ENCODE measurements at places on chromosomes 5 and 9.
A peak's percentile ranks its signal among the peaks of the same experiment; 100 is the strongest.

DNA sequence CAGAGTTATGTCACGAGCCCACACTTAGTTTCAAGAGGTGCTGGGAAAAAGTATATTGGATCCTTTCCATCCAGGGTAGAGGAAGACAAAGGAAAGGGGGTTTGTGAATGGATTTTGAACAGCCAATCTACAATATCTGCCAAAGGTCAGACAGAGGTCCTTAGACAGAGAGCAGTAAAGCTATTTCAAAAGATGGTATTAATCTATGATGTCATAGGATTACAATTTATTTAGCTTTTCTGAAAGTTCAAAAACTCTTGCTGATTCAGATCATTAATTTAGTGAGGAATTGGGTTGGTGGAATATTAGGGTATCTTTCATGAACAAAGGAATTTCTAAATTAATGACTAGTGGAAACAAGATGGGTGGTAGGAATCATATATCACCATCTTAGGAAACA, 126.9 kb downstream of the NTRK2 start:
- no peak for DNase-seq

- DNase-seq: no peak
Measured at GRCh38 chr9:72444435-72444834, 77.0 kb upstream of the TMC1 start.

DNA sequence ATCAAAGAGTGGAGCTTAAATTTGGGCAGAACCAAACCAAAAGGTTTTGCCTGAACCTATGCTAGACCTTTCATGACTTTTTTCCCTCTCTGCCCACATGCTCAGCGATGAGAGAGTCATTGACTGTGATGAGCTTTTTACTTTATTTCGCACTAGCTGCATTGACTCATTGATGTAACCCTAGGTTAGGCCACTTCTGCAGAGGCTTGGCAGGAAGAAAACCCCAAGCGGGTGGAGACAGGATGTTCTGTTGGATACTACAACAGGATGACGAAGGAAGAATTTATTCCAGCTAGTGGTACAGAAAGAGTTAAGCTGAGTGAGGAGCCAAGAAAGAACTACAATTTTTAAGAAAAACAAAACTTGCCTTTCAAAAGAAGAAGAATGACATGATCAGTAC, 18.4 kb downstream of the AGXT2 start:
- DNase-seq: peak; percentile 25

DNA sequence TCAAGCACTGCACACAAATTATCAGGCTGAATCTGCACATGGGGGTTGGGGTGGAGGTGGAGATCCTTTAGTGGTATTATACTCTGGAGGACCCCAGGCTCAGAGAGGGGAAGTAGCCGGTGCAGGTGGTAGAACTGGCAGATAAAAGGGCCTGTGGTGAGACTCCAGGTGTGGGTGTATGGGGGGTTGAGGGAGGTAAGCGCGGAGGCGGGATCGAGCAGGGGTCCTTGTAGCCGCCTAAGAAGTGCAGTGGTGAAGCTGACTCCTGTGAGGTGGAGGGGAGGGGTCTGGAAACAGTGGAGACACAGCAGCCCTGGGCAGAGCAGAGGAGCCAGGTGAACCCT, 841 bp downstream of the ACSL6 start:
- DNase-seq: no peak

- DNase-seq: peak; percentile 81
Measured at GRCh38 chr9:89038382-89039103, 47.3 kb downstream of the S1PR3 start.

DNA sequence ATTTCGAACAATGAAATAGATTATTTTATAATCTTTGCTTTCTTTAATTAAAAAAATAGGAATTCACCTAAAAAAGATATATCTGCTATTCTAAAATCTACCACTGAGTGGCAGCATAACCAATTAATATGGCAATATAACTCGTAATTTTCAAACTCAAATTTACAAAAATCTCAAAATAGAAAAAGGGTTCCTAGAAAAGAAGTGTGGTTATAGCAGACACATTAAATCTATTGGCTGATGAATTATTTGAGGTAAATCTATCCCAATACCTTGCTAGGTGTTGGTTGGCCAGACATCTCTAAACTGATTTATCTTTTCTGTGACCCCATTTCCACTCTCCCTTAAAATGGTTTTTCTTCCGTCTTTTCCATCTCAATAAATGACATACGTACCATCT, 30.2 kb upstream of the NRG2 start:
- peak; percentile 19 for DNase-seq

GRCh38 chr5:14250084-14250695, 107.0 kb downstream of the TRIO start:
- DNase-seq: peak; percentile 93

- no peak for DNase-seq
Measured at GRCh38 chr5:135012033-135012588, 21.9 kb downstream of the PITX1 start.

- no peak for DNase-seq
Measured at GRCh38 chr5:90621848-90622247, 63.3 kb downstream of the ADGRV1 start.

DNA sequence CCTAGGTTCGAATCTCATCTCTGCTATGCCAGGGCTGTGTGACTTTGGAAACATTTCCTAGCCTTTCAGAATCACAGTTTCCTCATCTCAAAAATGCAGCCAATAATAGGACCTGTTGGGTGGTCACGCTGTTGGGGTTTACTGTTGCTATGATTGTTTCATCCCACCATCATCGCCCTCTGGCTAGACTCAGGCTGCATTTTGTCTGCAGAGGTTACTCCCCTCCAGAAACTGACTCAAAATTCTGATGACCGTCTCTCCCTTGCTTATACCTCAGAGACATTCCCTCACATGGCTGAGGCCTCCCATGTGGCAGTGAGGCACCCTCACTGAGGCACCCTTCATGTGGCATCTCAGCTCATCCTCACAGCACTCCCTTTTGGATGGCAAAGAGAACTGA, 61.6 kb downstream of the COL27A1 start:
- DNase-seq: no peak

DNA sequence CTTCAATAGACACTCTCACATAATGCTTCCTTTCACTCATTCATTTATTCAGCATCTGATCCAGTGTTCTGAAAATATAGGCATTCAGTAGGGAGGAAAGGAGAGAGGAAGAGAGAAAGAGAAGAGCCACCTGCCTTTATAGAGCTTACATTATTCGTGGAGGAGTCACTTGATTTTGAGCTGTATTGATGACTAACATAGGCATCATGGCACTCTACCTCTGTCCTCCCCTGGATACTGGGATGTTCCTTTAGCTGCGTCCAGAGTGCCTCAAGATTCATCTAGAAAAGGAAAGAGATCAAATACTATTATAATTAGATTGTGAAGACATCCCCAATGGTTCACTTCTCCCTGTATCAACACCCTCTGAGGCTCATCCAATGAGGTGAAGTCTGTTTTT, 345.1 kb downstream of the SPATA31D1 start:
- no peak for DNase-seq

GRCh38 chr9:97365634-97366033, 46.3 kb upstream of the TDRD7 start:
- DNase-seq: no peak

GRCh38 chr9:7782400-7783120, 17.0 kb downstream of the DMAC1 start:
- DNase-seq: no peak

GRCh38 chr9:138102246-138103051, 224.9 kb downstream of the CACNA1B start:
- DNase-seq: no peak

- DNase-seq: no peak
Measured at GRCh38 chr9:304106-304505, 89.4 kb downstream of the DOCK8 start.

DNA sequence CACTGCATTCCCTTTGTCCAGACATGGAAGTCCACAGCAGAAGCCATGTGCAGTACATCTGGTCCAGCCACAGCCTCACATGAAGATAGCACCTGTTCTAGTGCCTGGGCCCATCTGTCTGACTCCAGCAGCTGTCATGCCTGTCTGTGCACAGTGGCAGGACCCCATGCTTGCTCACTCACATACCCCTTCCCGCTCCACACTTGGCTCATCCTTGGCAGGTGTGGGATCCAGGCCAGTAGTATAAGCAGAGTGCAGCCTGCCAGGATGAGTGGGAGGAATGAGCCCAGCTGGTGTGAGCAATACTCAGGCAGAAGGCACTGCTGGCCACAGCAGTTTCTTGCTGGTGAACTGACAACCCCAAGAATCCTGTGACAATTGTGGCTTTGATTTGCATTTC, 168.0 kb downstream of the PRDM9 start:
- no peak for DNase-seq

- peak; percentile 93 for DNase-seq
Measured at GRCh38 chr5:127001621-127002296, 28.6 kb downstream of the MARCHF3 start.

DNA sequence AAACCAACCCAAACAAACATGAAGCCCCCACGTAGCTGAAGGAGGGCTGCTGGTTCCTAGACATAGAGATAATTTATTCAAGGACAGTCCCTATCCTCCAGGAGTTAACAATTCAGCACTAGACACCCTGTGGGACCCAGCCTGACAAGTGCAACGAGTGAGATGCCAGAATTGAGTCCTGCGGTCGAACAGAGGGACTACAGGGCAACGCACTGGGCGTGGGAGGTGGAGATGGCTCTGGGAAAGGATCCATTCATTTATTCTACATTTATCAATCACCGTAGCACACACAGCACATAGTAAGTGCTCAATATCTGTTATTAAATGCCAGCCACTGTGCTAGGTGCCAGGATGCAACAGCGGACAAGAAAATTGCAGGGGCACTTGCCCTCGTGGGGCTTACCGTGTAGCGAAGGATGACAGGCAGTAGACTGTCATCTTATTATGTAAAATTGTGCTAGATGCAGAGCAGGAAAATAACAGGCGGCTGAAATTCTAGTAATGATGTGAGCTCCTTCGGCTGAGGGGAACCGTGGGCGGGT, 855 bp upstream of the ARHGAP26 start:
- DNase-seq: no peak

DNA sequence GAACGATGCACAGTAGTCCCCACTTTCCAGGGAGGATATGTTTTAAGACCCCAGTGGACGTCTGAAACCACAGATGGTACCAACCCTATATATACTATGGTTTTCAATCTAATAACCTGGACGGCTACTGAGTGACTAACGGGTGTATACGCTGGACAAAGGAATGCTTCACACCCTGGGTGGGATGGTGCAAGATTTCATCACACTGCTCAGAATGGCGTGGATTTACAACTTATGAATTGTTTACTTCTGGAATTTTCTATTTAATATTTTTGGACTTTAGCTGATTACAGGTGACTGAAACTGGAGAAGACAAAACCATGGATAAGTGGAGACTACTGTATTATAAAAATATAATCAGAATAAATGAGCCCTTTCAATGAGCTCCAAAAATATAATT, 147.6 kb upstream of the TRIM32 start:
- no peak for DNase-seq

DNA sequence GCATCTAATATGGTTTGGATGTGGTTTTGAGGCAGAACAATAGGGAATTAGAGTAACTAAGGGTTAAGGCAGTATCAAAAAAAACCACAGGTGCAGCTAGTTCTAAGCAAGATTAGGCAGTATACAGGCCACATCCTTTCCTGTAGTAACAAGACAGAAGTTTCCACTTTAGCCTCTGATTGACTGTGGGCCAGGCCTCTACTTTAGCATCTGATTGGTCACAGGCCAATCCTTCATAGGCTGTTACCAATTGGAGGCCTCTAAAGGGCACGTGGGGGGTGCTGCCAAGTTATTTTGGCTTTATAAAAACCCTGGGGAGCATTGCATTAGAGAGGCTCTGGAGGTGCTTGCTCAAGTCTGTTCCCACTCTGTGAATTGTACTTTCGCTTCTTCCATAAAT, 144.1 kb upstream of the ST8SIA4 start:
- no peak for DNase-seq

DNA sequence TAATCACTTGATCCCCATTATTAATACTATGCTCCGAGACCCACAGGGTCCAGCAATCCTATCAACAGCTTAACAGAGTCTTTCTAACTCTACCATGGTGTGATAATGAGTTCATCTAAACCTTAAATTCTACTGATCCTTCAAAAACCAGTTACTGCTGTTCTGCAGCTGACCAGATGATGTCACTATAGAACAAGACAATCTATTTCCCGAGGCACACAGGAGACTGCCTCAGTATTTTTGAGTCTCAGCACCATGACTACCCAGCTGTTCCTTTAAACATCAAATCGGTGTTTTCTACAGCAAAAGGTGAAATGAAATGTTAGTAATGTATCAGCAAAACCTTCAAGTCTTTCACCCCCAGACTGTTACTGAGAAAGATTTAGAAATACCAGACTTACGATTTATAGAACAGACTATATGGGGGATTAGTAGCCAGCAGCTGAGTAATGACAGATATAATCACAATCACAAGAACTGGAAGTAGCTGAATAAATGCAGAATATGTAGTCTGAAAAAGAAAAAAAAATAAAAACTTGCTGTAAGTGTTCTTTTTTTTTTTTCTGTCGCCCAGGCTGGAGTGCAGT, 16.9 kb downstream of the DNAJC18 start:
- peak; percentile 68 for DNase-seq

DNA sequence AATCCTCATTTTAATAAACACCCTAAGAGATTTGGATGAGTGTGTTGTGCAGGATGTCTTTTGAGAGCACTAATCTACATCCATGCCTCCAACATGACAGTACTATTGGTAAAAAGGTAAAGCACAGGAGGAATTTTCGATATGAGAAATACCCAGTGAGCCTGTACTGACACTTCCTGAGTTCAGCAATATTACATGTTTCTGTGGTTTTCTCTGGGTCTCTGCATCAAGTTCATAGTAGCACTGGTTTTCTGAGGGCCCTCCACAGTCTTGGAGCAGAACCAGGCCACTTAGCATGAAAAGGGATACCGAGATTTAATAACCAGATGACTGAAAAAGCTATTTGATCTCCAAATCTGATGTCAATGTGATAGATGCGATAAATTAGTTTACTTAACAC, 524.1 kb downstream of the TMEM38B start:
- DNase-seq: no peak

GRCh38 chr5:72366324-72366976, 46.3 kb downstream of the PTCD2 start:
- peak; percentile 78 for DNase-seq

DNA sequence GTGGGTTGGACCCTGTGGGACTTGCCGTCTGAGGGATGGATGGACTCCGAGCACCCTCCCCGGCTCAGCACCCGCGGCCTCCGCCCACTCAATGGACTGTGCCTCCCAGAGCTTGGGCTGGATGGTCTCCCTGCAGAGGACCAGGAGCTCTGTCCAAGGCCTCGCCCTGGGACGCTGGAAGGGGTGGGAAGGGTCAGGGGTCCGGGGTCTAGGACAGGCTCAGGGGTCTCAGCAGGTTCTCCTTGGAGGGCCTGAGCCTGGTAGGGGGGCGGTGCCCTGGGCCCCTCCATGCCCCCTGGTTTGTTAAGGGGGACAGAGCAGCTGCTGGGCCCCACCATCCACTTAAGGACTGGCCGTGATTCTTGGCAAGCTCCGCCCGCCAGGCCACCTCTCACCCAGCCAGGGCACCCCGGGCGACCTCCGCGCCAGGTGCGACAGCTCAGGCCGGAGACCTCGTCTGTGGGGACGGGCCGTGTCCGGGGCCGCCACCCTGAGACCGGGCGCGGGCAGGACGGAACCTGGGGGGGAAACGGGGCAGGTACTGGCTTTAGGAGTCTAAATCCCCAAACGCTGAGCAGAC, 29.2 kb downstream of the EXOC3 start:
- DNase-seq: peak; percentile 19
